ENCODE measurements at places on chromosomes 3 and 15. TPM values are rescaled to one million over a fixed set of nuclear protein-coding genes. Genes with fewer than 3 reads are reported as not detected.

Gene CPNE4
- not detected for total RNA-seq

Gene USP13
- total RNA-seq, result 3.4 TPM

Gene PSMA4
- 217 TPM for total RNA-seq

Gene SPATA12
- total RNA-seq, result not detected

Gene CBLB
- 21.9 TPM for total RNA-seq

Gene NOX5
- 0.19 TPM for total RNA-seq

Gene IFT80
- total RNA-seq, result 10.8 TPM

Gene UTS2B
- total RNA-seq, result not detected

Gene FBLN2
- total RNA-seq, result 122 TPM

Gene CLDN18
- 0.38 TPM for total RNA-seq

Gene TM4SF18
- 1.0 TPM for total RNA-seq

Gene EOGT
- 47.3 TPM for total RNA-seq

Gene SNTN
- total RNA-seq, result not detected

All from esophagus squamous epithelium (tissue), 5 donors.